ENCODE measurements at places on chromosomes 6 and 20. TPM values are rescaled to one million over a fixed set of nuclear protein-coding genes. Genes with fewer than 3 reads are reported as not detected.

DNA sequence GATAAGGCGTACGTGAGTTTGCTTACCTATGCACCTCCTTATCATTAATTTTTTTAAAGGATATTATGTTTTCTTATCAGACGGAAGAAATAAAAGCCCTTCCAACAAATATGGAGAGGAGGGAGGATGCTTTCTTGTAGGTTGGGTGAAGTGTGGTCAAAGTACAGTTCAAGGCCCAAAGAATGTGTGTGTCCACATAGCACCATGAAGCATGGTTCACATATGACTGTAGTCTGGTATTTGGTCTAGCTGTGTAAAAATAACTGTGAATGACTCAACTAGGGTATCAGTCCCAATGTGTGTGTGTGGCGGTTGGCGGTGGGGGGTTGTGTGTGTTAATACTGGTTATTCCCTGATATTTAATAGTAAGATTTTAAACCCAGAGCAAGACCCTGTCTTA is 212.7 kb downstream of the TMEM242 start:
- H3K27ac ChIP-seq = no peak overlapping the region
- H3K27me3 ChIP-seq = no peaks in the 10 kb centered on the region
- H3K36me3 ChIP-seq = peaks cover 5% of the 10 kb centered on the region
- DNase-seq = no peak
- H3K4me3 ChIP-seq = no peak overlapping the region

GRCh38 chr20:38855356-38855755 is 49.9 kb downstream of the PPP1R16B start:
- H3K27me3 ChIP-seq = no peaks in the 10 kb centered on the region
- H3K27ac ChIP-seq = peak overlapping the region; percentile 85
- H3K4me1 ChIP-seq = peaks cover 85% of the 10 kb centered on the region
- peaks cover 13% of the 10 kb centered on the region for H3K36me3 ChIP-seq

GRCh38 chr6:138596126-138596525 is 96.8 kb upstream of the NHSL1 start:
- DNase-seq = no peak
- H3K36me3 ChIP-seq = no peaks in the 10 kb centered on the region
- peaks cover 35% of the 10 kb centered on the region for H3K4me1 ChIP-seq
- H3K4me3 ChIP-seq = no peak overlapping the region
- peaks cover 11% of the 10 kb centered on the region for H3K27me3 ChIP-seq

DNA sequence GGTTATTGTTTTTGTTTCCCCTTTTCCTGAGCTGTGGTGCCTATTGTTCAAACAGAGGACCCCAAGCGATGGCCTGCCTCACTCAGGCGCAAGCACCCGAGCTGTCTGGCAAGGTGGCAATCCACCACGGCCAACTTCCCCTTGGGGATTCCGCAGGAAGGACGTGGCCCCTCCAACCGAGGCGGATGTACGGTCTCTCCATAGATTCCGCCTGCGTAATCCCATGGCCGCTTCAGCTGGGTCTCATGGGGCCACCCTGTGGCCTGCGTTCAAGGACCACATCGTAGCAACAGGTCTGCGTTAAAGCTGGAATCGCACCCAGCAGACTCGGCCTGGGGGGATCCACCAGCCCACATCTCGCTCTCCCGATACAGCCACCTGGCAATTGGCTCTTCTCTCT is 79.9 kb downstream of the CEBPB start:
- no peak overlapping the region for H3K4me3 ChIP-seq
- no peaks in the 10 kb centered on the region for H3K36me3 ChIP-seq
- H3K27me3 ChIP-seq = peaks cover 18% of the 10 kb centered on the region
- H3K27ac ChIP-seq = no peak overlapping the region

DNA sequence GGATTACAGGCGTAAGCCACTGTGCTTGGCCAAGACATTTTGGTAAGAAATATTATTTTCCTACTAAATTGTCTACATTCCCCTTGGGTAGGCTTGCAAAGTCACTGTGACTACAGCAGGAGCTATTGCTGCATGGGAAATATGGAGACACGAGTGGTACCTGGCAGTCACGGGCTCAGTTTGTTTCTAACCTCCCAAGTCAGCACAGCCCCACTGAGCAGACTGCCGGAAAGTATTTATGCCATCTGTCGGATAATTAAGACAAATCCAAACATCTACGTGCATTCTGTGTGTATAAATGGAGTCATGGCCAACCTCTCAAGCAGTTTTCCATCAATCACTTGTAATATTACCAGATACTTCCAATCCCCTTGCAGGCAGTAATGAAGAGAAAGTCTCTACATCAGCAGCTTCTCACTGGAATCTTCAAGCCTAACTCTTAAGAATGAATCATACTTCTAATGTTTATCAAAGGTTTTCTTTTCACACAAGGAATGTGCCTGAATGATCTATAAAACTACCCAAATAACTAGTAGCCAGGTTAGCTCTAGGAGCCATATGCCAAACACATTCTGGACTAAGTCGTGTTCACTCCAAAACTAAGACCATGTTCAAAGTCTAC is 20.1 kb downstream of the PSMB1 start:
- no peaks in the 10 kb centered on the region for H3K27me3 ChIP-seq
- DNase-seq = no peak
- H3K27ac ChIP-seq = peak overlapping the region; percentile 3
- no peak overlapping the region for H3K4me3 ChIP-seq
- H3K36me3 ChIP-seq = peaks cover 15% of the 10 kb centered on the region
- no peaks in the 10 kb centered on the region for H3K4me1 ChIP-seq

DNA sequence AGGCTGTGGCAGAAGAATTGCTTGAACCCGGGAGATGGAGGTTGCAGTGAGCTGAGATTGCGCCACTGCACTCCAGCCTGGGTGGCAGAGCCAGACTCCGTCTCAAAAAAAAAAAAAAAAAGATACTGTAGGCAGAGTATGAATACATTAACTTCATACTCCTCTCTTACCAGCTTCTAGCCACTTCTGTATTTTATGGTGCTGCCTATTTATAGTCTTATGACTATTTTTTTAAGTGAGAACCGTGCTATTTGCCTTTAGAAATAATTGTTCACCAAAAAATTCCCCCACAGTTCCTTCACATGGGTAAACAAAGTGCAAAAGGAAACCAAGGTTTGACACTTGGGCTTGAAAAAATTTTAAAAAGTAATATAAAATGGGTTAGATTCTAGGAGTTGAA is 1.5 kb upstream of the SNRNP48 start:
- no peak for DNase-seq
- no peak overlapping the region for H3K4me3 ChIP-seq
- no peaks in the 10 kb centered on the region for H3K27me3 ChIP-seq
- peaks cover 3% of the 10 kb centered on the region for H3K36me3 ChIP-seq

DNA sequence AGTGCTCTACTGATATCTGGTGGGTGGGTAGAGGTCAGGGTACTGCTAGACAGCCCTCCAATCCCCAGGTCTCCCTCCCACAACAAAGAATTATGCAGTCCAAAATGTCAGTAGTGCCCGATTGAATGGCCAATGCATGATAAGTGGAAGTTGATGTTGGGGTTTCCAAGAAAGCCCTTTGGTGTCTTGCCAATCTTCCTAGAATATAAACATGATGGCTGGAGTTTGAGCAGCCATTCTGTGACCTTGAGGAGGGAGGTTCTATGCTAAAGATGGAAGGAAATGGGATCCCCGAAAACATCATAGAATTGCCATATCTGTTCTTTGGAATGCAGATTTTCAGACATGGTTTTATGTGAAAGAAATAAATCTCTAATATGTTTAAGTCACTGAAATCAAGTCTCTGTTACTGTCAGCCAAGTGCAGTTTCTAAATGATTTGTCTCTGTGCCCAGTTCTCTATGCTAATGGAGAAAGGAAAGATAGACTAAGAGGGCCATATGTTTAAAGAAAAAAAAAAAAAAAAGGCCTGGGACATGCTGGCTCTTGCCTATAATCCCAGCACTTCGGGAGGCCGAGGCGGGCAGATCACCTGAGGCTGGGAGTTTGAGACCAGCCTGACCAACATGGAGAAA is 32.8 kb upstream of the PTPN1 start:
- peak overlapping the region; percentile 4 for H3K4me3 ChIP-seq
- H3K27ac ChIP-seq = peak overlapping the region; percentile 59
- H3K27me3 ChIP-seq = peaks cover 6% of the 10 kb centered on the region
- DNase-seq = no peak
- H3K36me3 ChIP-seq = no peaks in the 10 kb centered on the region

- peaks cover 14% of the 10 kb centered on the region for H3K36me3 ChIP-seq
- no peak for DNase-seq
- H3K4me3 ChIP-seq = peak overlapping the region; percentile 66
Observed at GRCh38 chr6:100466410-100467128, 1.8 kb upstream of the SIM1 start.

GRCh38 chr20:48236000-48236970 is 451.0 kb upstream of the SULF2 start:
- H3K27me3 ChIP-seq = no peaks in the 10 kb centered on the region
- peaks cover 2% of the 10 kb centered on the region for H3K36me3 ChIP-seq
- no peaks in the 10 kb centered on the region for H3K4me1 ChIP-seq
- no peak overlapping the region for H3K27ac ChIP-seq
- no peak overlapping the region for H3K4me3 ChIP-seq

DNA sequence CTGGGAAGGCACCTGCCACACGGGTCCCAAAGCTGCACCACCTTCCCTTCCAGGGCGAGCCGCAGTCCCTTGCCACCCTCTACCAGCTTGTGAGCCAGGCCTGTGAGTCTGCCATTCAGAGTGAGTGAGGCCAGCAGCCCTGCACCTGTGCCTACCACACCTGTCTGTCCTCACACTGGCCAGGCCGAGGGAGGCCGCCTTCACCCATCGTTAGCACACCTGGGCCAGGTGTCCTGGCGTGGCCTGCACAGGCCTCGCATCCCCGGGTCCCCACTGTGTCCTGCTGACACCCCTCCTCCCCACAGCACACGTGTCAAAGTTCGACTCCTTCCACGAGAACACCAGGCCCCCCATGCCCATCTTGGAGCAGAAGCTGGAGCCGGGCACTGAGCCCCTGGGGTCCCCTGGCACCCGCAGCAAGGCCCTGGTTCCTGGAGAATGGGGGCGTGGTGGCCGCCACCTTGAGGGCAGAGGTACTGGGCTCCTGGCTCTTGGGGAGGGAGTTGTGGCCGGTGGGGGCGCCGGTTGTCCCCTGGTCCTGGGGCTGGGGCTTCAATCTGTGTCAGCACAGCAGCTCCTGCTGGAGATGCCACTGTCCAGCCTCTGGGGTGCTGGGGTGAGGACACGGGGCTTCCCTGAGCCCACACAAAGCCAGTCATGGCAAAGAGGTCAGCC is 33.0 kb downstream of the CHRNA4 start:
- no peak overlapping the region for H3K4me3 ChIP-seq
- no peaks in the 10 kb centered on the region for H3K4me1 ChIP-seq
- no peaks in the 10 kb centered on the region for H3K27me3 ChIP-seq
- H3K27ac ChIP-seq = no peak overlapping the region

GRCh38 chr6:167669553-167669849 is 157.2 kb upstream of the AFDN start:
- H3K36me3 ChIP-seq = peaks cover 14% of the 10 kb centered on the region
- no peak overlapping the region for H3K27ac ChIP-seq
- no peaks in the 10 kb centered on the region for H3K27me3 ChIP-seq
- DNase-seq = no peak
- no peak overlapping the region for H3K4me3 ChIP-seq
- H3K4me1 ChIP-seq = no peaks in the 10 kb centered on the region

MAK gene
- total RNA-seq = 0.48 TPM

ASIP gene
- not detected for total RNA-seq

All from activated T-cell treated with anti-CD3 and anti-CD28 coated beads, Interleukin-2, amount 50 U/mL, for 72 hours (primary cell).